ENCODE measurements at places on chromosomes 13 and 19. TPM values are rescaled to one million over a fixed set of nuclear protein-coding genes. Genes with fewer than 3 reads are reported as not detected.

Gene PSG7
- total RNA-seq: not detected

Gene GPR180
- 4.9 TPM for total RNA-seq

Gene CRX
- total RNA-seq: not detected

Gene KLK10
- 42.8 TPM for total RNA-seq

Gene NRTN
- total RNA-seq: 6.2 TPM

Gene PRR20D
- total RNA-seq: not detected

Gene ZNF784
- 13.0 TPM for total RNA-seq

Gene TMEM145
- total RNA-seq: 0.63 TPM

DNA sequence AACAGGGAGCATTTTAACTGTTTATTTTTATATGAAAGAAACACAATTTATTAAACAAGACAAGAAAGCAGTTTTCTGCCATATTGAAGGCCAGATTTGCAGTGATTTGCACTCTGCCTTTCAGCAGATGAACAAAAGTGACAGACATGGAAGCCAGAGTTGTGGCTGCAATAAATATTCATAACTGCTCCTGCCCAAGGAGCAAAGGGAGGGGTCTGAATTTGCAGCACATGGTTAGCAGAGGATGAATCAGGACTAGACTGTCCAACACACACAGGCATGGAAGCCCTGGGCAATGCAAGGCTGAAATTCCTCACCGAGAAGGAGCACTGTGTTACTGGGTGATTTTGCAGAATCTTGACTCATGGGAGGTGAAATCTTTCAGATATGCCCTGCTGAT, 418.2 kb downstream of the DCT start:
- no peak for DNase-seq

DNA sequence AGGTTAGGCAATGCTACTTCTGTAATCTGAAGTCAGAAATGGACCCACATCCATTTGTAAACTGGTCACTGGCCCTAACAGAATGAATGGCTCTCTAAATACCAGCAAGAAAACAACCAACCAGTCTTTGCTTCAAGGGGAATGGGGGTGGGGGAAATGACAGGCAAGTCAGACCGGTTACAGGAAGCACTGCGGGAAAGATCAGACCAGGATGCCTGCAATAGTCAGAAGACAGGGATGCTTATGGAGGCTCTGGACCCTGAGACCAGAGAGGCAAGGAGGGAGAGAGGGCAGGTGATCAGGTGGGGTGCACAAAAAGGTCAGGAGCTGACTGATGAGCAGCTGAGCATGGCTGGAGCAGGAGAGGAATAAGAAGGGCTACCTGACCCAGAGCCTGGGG, 13.1 kb downstream of the MED26 start:
- no peak for DNase-seq

DNA sequence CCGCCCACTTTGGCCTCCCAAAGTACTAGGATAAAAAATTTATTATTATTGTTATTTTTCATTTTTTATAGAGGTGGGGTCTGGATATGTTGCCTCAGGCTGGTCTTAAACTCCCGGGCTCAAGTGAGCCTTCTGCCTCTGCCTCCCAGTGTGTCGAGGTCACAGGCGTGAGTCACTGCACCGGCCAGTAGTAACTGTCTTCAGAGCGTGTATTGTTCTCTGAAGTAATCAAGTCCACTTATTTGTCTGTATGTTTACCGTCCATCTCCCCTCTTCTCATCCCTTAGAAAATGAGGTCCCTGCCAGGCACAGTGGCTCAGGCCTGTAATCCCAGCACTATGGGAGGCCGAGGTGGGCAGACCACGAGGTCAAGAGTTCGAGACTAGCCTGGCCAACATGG, 18.2 kb upstream of the SULT2B1 start:
- DNase-seq: no peak

- DNase-seq: no peak
Measured at GRCh38 chr13:107275945-107276614, 708.1 kb upstream of the ARGLU1 start.

GRCh38 chr19:13797870-13798269, 2.6 kb downstream of the ZSWIM4 start:
- DNase-seq: no peak

DNA sequence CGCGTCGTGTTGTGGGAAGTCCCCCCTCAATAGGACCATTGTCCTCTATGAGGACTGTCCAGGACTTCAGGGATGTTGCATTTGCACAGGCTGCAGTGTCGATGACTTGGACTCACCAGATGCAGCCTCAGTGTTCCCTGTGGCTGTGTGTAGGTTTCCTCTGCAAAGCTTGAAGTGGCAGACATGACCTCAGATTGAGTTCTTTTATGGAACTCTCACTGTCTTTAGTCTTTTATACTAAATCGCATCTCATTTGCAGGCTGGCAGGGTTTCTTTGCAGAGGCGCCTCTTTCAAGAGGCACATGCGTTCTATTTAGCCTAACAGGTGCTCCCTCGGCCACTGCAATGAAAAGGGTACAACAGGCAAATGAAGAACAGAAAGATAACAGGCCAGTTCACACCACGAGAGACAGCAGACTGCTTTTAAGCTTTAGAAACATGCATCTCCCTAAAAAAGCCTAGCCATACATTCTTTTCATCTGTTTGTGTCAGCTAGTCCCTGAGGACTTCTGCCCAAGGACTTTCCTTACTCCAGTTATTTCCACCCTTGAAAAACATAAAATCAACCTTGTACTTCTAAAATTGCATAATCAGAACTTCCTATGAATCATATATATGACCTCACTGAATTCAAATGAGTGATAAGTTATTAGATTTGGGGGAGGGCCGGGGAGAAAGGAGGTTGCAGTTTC, 118.4 kb downstream of the RAB20 start:
- no peak for DNase-seq

DNA sequence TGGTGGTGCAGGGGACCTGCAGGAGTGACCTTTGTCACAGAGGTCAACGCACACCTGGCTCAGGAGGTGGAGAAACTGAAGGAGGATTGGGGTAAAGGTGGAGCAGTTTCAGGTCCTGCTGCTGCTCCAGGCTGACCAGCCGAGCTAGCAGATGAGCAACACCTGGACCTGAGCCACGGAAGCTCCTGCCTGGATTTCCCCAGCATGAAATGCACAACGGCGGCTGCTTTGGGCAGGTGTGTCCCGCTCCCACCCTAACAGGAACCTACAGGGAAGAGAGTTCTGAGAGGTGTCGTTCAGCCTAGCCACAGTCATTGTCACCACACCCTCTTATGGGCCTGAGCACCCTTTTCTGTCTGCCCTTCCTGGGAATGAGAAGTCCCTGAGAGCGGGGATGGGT, 15.7 kb upstream of the CD177 start:
- no peak for DNase-seq

DNA sequence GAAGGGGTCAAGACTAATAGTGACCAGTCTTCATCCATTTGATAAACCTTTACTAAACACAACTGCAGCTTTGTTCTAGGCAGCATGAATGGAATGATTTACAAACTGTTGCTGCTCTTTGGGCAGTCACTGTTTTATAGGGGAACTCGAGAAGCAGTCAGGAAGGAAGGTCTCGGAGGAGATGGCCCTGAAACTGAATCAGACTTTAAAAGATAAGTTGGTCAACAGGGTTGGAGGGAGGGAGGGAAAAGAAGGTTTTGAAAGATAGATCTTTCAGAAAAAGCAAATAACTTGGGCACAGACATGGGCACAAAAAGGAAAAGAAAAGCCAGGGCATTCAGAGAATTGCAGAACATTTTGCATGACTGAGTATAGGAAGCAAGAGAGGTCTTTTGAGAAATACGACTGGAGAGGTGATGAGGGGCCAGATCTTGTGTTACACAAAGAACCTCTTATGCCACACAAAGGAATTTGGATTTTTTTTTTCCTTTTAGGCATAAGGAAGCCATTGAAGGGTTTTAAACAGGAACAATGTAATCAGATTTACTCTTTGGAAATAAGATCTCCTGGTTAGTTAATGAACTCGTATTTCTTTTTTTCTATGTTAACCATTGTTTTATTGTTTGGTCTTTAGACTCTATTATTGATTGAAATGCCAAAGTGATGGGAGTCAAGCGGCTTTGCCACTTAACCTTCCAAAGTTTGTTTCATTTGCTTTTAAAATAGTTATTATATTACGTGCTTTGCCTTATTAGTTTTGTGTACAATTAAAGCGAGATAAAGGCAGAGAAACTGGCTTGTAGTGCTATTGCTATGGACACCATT, 37.5 kb upstream of the SACS start:
- no peak for DNase-seq

DNA sequence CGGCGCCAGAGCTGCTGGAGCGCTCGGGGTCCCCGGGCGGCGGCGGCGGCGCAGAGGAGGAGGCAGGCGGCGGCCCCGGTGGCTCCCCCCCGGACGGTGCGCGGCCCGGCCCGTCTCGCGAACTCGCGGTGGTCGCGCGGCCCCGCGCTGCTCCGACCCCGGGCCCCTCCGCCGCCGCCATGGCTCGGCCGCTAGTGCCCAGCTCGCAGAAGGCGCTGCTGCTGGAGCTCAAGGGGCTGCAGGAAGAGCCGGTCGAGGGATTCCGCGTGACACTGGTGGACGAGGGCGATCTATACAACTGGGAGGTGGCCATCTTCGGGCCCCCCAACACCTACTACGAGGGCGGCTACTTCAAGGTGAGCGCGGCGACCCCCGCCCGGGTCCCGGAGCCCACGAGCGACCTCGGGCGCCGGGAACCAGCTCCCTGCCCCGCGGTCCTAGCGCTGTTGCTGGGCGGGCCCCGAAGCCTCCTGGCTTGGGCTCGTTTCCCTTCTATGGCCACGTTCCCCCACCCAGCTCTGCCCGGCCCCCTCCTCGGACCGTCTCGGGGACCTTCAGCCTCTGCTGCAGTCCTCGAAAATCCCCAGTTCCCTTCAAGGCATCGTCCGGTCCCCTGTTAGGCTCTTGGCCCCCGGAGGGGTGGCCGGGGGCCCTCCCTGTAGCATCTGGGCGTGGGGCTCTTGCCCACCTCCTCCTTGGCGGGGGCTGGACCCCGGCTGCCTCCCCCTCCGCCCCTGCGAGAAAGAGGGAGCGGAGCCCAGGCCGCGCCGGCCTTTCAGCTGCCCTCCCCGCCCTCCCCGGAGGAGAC, at the start of gene CDC34:
Gene CDC34 (plus strand): TSS at position 8 of the 808 bp plus-strand sequence. CDS start 172 bp downstream, at position 180.
- DNase-seq: no peak

GRCh38 chr19:41999071-41999877, 5.2 kb upstream of the ATP1A3 start:
- DNase-seq: no peak

DNA sequence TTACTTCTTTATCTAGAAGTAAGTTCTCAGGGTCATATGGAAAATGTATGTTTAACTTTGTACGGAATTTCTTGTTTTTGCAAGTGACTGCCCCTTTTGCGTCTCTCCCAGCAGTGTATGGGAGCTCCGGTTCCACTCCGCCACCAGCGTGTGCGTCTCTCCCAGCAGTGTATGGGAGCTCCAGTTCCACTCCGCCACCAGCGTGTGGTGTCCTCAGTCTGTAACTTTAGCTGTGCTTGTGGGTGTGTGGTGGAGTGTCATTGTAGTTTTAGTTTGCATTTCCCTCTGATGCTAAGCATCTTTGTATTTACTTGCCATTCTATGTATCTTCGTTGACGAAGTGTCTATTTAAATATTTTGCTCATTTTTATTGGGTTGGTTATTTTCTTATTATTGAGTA, 2.4 kb downstream of the CUL4A start:
- no peak for DNase-seq

GRCh38 chr19:15862444-15862843, 35.4 kb downstream of the CYP4F2 start:
- DNase-seq: no peak

- no peak for DNase-seq
Measured at GRCh38 chr13:70108356-70109105, at the start of gene KLHL1. KLHL1 (minus strand) TSS chr13:70108452; CDS start chr13:70107699, 753 bp downstream.

DNA sequence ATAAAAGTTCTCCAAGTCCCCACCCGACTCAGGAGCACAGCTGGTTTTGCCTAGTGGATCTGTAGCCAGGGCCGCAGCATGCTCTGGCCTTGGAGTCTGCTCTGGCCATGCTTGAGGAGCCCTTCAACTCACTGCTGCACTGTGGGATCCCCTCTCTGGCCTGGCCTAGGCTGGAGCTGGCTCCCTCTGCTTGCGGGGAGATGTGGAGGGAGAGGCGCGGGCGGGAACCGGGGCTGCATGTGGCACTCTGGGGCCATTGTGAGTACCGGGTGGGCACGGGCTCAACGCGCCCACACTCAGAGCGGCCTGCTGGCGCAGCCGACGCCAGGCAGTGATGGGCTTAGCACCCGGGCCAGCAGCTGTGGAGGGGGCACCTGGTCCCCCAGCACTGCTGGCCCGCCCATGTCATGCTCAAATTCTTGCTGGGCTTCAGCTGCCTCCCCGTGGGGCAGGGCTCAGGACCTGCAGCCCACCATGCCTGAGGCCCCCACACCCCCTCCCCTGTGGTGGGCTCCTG, 57.0 kb upstream of the ATP12A start:
- DNase-seq: no peak

DNA sequence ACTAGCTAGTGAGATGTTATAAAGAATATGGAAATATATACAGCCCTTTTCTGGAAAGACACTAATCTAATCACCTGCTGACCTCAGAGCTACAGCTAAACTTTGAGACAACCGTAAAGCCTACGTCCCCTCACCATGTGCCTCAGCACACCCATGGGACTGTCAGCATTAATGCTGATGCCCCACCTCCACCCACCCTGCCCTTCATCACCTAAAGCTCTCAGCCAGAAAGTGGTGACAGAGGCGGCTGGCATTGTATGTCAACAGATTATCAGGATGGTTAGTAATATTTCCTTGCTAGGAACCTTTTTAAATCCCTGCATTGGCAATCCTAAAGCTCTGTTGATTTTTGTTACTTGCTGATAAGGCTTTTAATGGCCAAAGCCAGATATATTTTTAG, 1177.9 kb downstream of the DIAPH3 start:
- DNase-seq: no peak

GRCh38 chr13:74979703-74980102, 502.3 kb downstream of the TBC1D4 start:
- DNase-seq: no peak

DNA sequence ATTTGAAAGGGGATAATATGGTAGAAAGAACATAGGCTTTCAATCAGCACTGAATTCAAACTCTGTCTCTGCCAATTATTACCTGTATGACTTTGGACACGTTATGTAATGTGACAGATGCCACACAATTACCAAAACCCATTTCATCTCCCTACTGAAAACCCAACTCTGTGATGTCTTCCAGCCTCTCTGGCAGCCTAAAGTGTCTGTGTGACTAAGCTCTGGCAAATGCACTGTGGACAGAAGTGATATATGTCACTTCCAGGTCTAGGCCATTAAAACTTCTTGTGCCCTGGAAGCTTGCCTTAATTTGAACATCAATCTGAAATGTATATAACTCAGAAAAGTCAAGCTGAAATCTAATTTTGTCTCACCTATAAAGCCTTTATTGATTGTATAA, 552.0 kb downstream of the RFC3 start:
- DNase-seq: no peak

GRCh38 chr13:110964229-110965037, 49.6 kb upstream of the ANKRD10 start:
- DNase-seq: no peak

GRCh38 chr19:17183858-17184321, 31.3 kb upstream of the USE1 start:
- no peak for DNase-seq

- DNase-seq: no peak
Measured at GRCh38 chr13:23680845-23681669, 110.8 kb downstream of the TNFRSF19 start.
